ENCODE measurements at places on chromosomes 6 and 20.

GRCh38 chr6:139882234-139882633 lies 507.8 kb upstream of the CITED2 start:
- no peak for DNase-seq

DNA sequence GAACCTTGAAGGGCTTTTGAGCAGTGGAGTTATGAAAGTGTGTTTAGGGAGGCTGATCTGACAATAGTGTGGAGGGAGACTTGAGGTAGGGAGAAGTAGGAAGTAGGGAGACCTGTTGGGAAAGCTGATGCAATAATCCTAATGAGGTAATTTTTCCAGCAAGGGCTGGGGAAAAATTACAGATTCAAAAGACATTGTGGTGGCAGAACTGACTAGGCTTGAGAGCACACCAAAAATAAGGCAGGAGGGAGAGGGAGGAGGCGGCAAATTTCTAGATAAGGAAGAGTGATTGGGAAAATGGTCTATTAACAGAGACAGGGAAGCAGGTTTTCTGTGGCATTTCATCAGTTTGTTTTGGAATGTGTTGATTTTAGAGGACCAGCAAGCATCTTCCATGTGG lies 5.5 kb downstream of the PRRT1 start:
- no peak for DNase-seq

GRCh38 chr6:150299873-150300485 lies 68.8 kb upstream of the IYD start:
- no peak for DNase-seq

- DNase-seq: no peak
These were observed 34.1 kb downstream of the SESN1 start for GRCh38 chr6:109060571-109060970.

GRCh38 chr20:57524511-57525176 lies at the start of gene CTCFL:
TSS of gene CTCFL (minus strand) at chr20:57525140. CDS start at chr20:57524205, 935 bp downstream.
- no peak for DNase-seq

- DNase-seq: no peak
These were observed 10.4 kb upstream of the FOXP4 start for GRCh38 chr6:41535766-41536165.

DNA sequence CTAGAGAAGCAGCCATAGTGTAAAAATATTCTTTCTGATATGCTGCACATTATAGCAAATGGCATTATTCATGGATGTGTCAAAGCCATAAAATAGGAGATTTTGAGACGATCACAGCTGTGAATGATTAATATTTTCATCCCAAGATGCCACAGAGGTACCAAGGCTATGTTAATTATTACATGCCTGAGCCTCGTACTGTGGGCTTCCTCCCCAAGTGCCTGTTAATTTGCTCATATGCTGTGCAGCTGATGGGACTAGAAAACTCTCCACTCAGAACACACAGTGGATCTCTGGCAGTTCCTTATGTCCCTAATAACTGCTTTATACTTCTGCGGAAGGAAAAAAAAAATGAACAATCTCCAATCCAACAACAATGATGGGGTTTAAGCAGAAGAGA lies 184.9 kb upstream of the TSHZ2 start:
- DNase-seq: no peak

GRCh38 chr20:1014471-1014870 lies 12.4 kb upstream of the RSPO4 start:
- no peak for DNase-seq

DNA sequence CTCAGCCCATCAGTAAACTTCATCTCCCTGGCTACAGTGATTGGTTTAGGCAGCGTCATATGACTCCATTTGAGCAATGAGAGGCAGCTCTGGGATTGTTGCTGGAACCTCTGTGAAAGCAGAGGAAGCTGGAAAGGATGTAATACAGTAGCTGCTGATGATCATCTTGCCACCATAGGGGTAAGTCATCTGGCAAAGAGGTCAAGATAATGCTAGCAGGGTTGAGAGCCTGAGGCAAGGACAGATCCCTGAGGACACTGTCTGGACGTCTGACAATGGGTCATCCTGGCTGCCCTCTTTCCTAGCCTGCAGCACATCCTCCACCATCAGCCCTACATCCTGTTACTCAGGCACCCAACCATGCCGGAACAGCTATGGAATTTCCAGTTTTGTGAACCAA lies 25.5 kb upstream of the FKBP1A start:
- DNase-seq: no peak

Measured in GDM1 (cell line).